ENCODE measurements at places on chromosomes 3 and 15. TPM values are rescaled to one million over a fixed set of nuclear protein-coding genes. Genes with fewer than 3 reads are reported as not detected.

The ACKR4 gene
- 3.1 TPM for total RNA-seq

The HYAL1 gene
- 19.4 TPM for total RNA-seq

- no peak for DNase-seq
Observed at GRCh38 chr15:86488046-86488445, 408.4 kb downstream of the AGBL1 start.

GRCh38 chr3:137641879-137642704 is 122.0 kb upstream of the SOX14 start:
- no peak for DNase-seq

- DNase-seq: no peak
Observed at GRCh38 chr3:197908957-197909701, 40.9 kb upstream of the RPL35A start.

DNA sequence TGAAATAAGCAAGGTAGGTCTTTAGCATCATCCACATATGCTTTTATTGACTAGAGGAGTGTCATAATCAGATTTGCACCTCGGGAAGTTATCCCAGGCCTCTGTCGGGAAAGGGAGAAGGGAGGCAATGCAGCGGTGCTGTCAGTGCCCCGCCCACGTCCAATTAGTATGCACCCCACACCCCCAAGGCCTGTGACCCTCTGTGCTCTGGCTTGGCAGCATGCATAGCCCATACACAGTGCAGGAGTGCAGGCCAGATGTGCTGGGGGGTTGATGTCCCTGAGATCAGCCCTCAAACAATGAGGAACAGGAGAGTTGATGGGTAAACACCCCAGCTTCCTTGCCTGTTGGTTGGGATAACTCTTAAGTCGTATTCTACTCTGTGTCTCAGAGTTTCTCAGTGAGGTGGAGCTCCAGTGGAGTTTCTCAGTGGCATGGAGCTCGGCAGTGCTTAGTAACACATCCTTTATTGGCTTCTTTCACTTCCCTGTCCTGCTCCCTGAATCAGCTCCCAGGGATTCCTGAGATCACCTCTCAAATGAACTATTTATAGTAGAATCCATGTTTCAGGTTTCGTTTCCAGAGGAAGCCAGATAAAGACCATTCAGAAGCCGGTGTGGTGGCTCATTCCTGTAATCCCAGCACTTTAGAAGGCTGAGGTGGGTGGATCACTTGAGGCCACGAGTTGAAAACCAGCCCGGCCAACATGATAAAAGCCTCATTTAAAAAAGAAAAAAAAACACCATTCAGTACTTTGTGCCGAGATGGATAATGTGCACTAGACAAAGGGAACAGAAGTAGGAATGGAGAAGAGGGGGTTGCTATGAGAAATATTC is 26.7 kb upstream of the NDUFB4 start:
- no peak for DNase-seq

The P2RY14 gene
- 8.9 TPM for total RNA-seq

DNA sequence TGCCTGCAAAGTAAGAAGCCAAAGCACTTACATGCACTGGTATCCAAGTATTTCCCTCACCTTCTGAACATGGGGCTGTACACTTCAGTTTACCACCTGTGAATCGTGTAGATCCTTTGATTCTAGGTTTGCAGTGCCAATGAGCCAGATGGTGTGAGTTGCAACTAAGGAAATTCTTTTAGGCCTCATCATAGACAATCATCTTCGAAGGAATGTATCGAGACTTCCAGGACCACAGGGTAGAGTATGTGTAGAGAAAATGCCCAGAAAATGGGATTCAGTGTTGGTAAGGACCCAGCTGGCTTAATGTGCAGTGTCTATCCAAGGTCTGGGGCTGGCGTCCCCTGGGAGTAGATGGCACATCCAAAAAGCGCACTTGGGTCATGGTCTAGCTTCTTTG is 323.2 kb upstream of the TPM1 start:
- DNase-seq: no peak

GRCh38 chr15:101773496-101774100 is 29.7 kb upstream of the OR4F6 start:
- no peak for DNase-seq

The IL16 gene
- 54.0 TPM for total RNA-seq

The TRIM42 gene
- not detected for total RNA-seq

GRCh38 chr15:67076147-67076843 is 10.9 kb downstream of the SMAD3 start:
- no peak for DNase-seq

The CCDC33 gene
- total RNA-seq: not detected

DNA sequence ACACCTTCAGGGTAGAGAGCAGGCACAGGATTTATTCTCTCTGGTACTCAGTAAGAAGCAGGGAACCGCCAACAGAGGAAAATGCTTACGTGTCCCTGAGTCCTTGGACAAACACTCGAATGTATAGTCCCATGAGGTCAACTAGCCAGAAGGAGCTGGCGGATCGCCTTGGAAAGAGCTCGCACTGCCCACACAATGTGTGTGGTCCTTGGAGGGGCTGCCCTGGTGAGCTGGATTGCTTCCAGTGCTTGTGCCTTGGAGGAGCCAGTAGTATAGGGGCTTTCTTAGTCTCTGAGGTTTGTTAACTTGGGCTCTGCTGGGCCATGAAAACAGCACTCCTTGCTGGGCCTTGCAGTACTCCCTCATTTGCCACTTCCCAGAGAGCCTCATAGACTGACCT is 40.7 kb upstream of the VILL start:
- no peak for DNase-seq

The HDGFL3 gene
- total RNA-seq: 53.8 TPM

GRCh38 chr3:53695324-53695690 is 150.9 kb downstream of the CHDH start:
- no peak for DNase-seq

DNA sequence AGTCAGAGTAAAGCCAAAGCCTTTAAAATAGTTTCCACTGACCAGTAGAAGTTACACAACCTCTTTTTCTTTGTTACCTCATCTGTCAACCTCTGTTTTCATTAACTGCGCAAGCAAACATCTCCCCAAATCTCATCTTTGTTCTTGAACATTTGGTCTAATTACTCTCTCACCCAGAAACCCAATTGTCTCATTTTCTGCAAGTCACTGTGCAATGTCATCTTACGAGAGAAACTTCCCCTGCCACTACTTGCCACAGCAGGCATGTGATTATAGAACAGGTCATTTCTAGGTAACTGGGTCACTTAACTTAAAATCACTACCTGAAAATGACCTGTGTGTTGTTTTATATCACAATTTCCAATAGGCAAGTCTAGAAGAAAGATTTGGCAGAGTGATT is 159.4 kb downstream of the SI start:
- no peak for DNase-seq

DNA sequence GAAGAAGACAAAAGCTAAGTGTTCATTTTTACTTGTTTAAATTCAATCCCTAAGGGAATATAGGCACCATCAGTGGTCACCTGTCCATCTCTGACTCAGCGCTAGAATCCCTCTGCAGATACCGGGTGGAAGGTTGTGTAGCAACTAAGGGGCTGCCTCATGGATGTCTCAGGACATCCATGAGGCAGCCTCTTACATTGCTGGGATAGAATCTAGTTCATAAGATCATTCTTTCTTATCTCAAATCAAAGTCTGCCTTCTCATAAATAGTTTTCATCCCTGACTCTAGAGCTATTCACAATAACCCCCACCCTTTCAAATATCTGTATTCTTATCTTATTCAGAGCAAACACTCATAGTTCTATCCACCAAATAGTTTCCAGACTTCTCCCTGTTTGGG is 38.1 kb downstream of the HSPBAP1 start:
- no peak for DNase-seq

The CPB1 gene
- 5.0 TPM for total RNA-seq

GRCh38 chr15:29124581-29125381 is 144.8 kb downstream of the NSMCE3 start:
- DNase-seq: no peak

DNA sequence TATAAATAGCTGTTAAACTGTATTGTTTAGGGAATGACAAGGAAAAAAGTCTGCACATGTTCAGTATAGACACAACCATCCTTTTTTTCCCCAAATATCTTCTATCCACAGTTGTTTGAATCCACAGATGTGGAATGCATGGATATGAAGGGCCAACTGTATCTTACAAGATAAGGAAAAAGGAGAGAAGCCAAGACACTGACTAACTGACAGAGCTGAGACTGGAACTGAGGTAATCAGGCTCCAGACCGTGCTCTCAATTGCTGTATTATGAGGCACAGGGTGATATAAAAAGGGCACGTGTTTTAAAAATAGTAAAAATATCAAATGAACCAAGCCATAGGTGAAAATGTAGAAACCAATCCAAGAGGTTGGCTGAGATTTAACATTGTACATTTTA is 49.0 kb downstream of the DHX36 start:
- no peak for DNase-seq

GRCh38 chr3:96813820-96814650 is at the start of gene EPHA6:
Gene EPHA6, plus strand, starts transcription at chr3:96814594.
- peak; percentile 62 for DNase-seq

DNA sequence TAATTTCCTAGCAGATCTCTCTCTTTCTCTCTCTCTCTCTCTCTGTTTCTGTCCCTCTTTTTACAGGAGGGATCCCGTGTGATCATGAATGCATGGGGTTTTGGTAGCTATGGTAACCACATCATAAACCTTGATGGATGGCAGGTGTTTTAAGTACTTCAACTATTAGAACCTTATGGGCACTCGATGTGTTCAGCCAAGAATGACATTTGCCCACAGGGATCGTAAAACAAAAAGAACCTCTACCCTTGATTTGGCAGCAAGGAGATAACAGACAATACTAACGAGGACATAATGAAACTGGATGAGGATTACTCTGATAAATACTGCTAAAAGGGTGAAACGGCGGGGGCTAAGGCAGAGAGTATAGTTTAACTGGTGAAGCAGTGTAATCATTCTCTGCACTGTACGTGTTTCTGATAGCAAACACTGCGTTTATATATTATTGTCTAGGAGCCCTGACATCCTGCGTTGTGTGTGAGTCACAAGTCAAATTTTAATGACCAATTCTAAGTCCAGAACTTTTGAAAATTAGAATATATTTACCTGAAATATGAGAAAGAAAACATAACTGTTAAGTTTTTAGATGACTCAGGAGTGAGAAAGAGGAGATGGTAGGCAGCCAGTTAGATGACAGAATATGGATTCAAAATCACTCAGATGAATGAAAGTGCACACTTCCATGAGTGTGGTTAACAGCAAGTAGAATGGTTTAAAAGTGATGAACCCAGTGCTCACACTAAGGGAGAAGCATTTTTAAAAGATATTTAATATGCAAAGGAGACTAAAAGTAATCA is 80.3 kb downstream of the OTOL1 start:
- DNase-seq: no peak

DNA sequence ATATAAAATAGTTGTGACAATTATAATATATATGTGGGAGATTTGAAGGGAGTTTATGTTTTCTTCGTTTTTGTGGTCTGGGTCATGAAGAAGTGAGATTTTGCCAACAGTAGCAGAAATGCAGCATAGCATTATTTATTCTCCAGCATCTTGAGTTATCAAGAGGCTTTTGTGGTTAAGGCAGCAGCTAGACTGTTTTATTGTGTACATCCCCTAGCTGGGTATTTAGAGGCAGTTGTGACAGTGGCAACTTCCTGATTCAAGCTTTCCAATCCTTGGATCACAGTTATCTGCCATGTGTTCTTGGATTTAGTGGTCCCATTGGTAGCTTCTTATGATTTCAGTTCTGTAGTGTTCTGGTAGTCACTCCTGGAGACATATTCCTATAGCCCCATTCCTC is 29.0 kb downstream of the ARIH1 start:
- no peak for DNase-seq

- no peak for DNase-seq
Observed at GRCh38 chr15:45126535-45127158, 3.0 kb downstream of the DUOXA1 start.

Measured in sciatic nerve (tissue), 2 donors.